ENCODE measurements at places on chromosomes 7 and 10.

DNA sequence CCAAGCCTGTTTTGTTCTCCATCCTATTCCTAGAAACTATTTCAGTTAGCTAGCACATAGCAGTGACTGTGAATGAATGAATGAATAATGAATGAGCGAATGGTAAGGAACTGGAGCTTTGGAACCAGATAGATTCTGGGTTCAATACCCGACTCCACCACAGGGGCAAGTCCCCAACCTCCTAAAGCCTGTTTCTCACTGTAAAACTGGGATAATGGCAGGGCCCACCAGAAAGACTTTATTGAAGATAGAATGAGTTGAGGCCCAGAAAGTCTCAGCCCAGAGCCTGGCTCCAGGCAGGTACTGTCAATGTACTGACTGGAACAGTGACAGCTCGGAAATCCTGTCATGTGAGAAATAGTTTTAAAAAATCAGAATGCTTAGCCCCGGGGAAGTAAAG, 1.1 kb upstream of the CDH23 start:
- no peak for DNase-seq

DNA sequence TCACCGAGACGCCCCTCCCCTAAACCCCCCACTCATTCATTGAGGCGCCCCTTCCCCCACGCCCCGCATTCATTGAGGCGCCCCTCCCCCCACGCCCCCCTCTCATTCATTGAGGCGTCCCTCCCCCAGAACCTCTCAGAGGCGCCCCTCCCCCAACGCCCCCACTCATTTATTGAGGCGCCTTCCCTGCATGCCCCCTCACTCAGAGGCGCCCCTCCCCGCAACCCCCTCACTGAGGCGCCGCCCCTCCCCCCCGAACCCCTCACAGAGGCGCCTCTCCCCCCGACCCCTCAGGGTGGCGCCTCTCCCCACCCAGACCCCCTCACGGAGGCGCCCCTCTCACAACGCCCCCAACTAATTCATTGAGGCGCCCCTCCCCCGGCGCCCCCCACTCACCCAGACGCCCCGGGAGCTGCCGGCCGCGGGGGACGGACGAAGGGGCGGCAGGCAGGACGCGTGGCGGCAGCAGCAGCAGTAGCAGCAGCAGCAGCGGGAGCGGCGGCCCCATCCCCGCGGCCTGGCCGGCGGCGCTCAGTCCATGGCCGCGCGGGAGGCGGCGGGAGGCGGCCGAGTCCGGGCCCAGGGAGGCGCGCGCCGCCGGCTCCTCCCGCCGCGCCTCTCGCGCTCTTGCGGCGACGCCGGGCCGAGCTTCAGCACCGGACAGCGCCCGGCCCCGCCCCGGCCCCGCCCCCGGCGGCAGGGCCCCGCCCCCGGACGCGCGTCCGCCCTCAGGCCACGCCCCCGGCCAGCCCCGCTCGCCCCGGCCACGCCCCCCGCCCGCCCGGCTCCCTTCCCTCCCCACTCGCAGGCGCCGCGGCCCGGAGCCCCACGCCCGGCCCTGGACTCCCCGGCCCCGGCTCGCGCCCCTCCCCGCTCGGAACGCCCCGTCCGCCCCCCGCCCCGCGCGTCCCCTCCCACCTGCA, at the start of gene PTPRN2:
TSS of gene PTPRN2 (minus strand) at position 662 of the 923 bp plus-strand sequence.
- peak; percentile 26 for DNase-seq

- DNase-seq: peak; percentile 37
These were observed at the start of gene CELF2 for GRCh38 chr10:11017570-11018431. CELF2 (plus strand) TSS chr10:11017872; CDS start chr10:11018090, 218 bp downstream.

DNA sequence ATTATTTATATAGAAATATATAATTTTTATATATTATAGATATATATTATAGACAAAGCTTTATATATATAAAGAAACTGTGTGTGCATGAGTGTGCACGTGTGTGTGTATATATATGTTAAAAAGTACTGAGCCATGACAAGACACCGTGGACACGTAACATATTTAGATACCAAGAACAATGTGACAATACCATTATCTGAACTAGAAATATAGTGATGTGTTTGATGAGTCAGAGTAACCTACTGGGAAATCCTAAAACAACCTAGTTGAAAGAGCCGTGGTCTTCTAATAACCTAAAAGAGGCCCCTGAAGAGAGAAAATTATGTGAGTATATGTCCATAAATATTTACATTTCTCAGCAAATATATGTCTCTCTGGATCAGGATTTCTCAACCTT, 50.7 kb upstream of the ITGB8 start:
- no peak for DNase-seq

GRCh38 chr7:134836447-134836846, 57.0 kb downstream of the CALD1 start:
- DNase-seq: peak; percentile 73

GRCh38 chr10:129161150-129161549, 305.9 kb upstream of the MGMT start:
- DNase-seq: no peak

DNA sequence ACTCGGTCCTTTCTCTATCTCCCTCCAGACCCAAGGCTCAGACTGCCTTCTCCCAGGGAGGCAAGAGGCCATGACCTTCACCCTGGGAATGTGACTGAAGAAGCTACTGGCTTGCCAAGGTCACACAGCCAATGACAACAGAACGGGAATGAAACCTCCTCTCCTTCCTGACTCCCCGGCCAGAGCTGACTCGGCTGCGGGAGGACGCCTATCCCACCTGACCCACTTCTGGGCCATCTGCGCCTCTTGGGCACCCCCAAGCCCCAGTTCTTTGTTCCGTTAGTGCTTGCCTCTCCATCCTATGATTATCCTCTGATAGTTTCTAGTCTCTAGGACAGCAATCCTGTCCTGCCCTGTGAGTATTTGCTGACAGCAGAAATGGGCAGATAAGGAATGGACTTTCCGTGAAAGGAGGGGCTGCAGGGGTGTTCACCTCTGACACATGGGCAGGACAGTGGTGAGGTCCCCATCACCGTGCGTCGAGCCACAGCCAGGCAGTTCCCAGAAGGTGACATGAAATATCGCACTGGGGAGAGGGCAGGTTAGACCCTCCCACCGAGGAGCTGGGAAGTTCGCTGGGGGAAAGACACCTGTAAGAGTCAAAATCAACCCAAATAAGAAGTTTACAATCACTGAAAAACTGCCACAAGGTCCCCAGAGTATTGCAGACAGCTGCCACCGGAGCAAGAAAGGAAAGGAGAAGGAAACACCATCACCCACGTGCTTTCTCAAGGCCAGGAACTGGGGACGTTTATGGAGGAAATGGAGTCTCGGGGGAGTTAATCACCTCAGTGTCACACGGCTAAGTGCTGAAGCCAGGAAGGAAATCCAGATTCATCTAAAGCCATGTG, 63.0 kb downstream of the INSIG1 start:
- no peak for DNase-seq

DNA sequence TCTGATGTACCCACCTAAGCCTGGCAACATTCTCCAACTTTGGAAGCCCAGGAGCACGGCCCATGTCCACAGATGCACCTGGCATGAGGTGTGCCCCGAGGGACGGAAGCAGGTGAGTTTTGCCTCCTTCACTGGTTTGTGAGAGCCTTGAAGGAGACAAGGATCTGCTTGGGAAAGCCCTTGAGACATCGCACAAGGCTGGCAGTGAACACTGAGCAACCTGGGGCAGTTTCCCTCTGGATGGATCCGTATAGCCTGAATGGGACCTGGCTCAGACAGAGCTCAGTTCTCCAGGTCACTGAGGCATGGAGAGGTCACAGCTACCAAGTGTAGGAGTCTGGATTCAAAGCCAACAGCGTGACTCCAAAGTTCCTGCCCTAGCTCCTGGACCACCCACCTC, 8.8 kb upstream of the NUPR2 start:
- no peak for DNase-seq

DNA sequence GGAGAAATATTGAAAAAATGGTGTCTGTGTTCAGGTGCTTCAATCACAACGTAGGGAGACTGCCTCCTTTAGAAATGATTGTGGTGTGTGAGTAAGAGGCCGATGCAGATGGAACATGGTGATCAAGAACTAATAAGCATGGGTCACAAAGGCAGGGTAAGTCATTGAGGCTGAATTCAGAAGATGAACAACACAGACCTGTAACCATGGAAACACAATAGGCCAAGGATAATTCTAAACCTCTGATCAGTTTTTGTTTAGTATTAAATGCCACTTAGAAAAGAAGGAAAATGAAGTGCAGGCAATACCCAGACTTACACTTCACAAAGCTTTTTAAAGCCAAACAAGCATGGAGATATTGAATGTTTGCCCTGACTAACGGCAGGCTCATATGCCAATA, 32.8 kb upstream of the TAS2R16 start:
- DNase-seq: no peak

DNA sequence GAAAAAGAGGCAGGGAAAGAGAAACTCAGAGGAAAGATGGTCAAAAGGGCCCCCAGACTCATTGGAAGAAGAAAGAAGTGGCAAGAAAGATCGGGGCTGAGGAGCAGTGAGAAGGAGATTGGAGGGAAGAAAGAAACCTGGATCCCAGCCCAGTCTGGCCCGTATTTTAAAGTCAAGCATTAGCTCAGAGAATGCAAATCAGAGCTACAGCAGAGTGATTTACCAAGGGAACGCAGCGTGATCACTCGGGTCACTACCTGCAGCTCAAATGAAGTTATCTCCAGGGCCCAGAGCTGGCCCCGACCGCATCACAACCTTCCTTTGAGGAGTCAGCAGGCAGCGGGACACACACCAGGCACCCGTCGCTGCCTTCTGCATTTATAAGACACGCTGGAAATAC, 72.8 kb downstream of the CARD11 start:
- no peak for DNase-seq

- DNase-seq: no peak
These were observed 11.2 kb downstream of the VWA2 start for GRCh38 chr10:114250236-114250635.

- DNase-seq: no peak
These were observed 558.0 kb downstream of the ZWINT start for GRCh38 chr10:55803055-55803454.

- DNase-seq: no peak
These were observed 122.3 kb downstream of the SGMS1 start for GRCh38 chr10:50501478-50501877.

- no peak for DNase-seq
These were observed 78.4 kb downstream of the NRG3 start for GRCh38 chr10:81953420-81953819.

GRCh38 chr7:39539816-39540215, 26.4 kb upstream of the YAE1 start:
- DNase-seq: no peak

- DNase-seq: no peak
These were observed 56.7 kb upstream of the JCAD start for GRCh38 chr10:30116041-30116491.

DNA sequence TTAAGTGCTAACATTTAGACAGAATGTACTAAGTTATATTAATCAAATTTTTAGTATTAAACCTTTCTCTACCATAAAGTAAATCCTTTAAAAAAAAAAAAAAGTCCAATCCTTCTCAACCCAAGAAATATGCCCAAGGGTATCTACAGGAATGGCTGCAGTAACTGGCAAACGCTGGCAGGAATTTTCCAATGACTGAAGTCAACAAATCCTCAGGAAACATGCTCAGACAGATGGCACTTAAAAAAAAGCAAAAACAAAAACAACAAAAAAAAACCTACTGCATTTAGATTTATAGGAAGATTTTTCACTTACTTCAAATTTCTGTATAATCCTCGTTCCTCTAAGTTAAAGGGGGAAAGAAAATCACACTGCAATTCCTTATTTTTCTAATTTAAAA, 666 bp downstream of the SVIL start:
- no peak for DNase-seq

DNA sequence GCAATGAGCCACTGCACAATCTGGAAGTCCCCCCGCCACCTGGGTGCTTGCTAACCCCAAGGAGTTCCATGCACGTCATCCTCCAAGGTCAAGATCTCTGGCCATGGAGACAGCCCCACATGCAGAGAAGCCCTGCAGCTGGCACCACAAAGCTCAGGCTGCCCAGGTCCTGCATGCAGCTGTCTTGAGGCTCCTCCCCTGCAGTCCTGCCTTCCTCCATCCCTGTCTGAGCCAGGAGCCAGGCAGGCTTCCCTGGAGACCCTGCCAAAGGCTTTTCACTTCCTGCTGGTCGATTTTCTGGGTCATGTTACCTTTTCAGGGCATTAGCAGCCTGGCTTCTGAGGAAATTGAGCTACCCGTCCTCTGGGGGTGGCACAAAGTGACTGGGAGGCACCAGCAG, 12.5 kb upstream of the TMEM72 start:
- no peak for DNase-seq

DNA sequence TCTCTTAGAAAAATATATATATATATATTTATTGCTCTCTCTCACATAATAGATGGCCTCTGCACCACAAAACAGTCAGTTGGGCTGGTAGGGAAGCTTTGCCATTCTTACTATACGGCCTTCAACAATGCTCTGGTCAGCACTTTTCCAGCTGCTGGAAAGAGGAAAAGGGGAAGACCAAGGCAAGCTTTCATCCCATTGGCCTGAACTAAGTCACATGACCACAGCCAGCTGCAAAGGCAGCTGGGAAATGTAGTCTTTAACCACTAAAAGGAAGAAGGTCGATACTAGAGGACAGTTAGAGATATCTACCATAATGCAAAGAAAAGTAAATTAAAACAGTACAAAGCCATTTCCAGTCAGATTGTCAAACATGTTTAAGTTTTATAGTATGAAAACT, 58.4 kb upstream of the MACROH2A2 start:
- no peak for DNase-seq

DNA sequence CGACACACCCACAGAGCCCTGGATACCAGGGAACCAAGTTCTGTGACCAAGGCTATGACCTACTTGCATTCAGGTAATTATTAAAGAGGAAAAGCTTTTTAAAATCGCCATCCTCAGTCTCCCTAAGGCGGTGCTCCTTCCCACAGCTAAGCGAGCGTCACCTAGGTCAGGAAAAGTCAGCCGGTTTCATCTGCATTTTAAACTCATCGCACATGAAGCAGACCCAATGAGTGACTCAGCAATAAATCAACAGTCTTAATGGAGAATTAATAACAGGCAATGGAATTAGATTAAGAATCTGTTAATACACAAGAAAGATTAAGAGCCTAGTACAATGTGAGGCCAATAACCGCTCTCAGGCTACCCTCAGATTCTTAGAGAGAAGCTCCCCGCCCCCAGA, 59.2 kb downstream of the HSPA12A start:
- DNase-seq: no peak

DNA sequence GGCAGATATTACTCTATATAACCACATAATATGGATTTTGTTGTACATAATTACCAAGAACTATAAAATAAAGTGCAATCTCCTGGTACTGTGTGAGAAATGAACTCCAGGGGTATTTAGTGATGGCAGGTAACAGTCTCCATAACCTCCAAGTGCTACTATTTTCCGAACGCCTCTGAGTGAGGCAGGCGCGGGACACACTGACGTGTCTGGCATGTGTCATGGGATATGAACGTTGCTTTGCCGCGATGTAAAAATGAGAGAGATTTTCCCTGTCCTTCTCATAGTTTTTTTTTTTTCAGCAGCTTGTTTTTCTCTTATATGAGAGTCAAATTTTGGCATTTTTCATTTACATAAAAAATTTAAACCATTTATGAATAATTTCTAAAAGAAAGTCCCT, 3.6 kb downstream of the ADARB2 start:
- DNase-seq: no peak

GRCh38 chr10:132908621-132909295, 33.6 kb downstream of the CFAP46 start:
- DNase-seq: no peak

Data from tibial nerve (tissue), 4 donors.